ENCODE measurements at places on chromosomes 1 and 21. TPM values are rescaled to one million over a fixed set of nuclear protein-coding genes. Genes with fewer than 3 reads are reported as not detected.

Gene SERTAD4
- total RNA-seq = 0.63 TPM

Gene EDN2
- total RNA-seq = 0.92 TPM

Gene RUNX3
- not detected for total RNA-seq

Gene AQP10
- 4.8 TPM for total RNA-seq

Gene BACE2
- total RNA-seq = 8.1 TPM

Gene CDC7
- total RNA-seq = 5.4 TPM

Gene LMOD1
- 75.6 TPM for total RNA-seq

Gene TXLNA
- 40.9 TPM for total RNA-seq

Gene SPOCD1
- 1.4 TPM for total RNA-seq

All from cardiac muscle cell (in vitro differentiated cells and primary cell).